ENCODE measurements at places on chromosomes 11 and 22. TPM values are rescaled to one million over a fixed set of nuclear protein-coding genes. Genes with fewer than 3 reads are reported as not detected.

GRCh38 chr22:19715188-19715930, 1.1 kb downstream of the SEPTIN5 start:
- DNase-seq = no peak

- DNase-seq = no peak
Observed at GRCh38 chr11:70059971-70060370, 18.1 kb upstream of the ANO1 start.

GRCh38 chr11:30210357-30210756, 20.5 kb upstream of the FSHB start:
- DNase-seq = no peak

- no peak for DNase-seq
Observed at GRCh38 chr11:23563591-23563990, 703.3 kb upstream of the CCDC179 start.

GRCh38 chr22:41226723-41227655, 13.7 kb downstream of the CHADL start:
- DNase-seq = no peak

GRCh38 chr11:8768625-8769333, 86.2 kb downstream of the RPL27A start:
- DNase-seq = peak; percentile 59

- no peak for DNase-seq
Observed at GRCh38 chr11:126405906-126406305, 50.4 kb downstream of the ST3GAL4 start.

DNA sequence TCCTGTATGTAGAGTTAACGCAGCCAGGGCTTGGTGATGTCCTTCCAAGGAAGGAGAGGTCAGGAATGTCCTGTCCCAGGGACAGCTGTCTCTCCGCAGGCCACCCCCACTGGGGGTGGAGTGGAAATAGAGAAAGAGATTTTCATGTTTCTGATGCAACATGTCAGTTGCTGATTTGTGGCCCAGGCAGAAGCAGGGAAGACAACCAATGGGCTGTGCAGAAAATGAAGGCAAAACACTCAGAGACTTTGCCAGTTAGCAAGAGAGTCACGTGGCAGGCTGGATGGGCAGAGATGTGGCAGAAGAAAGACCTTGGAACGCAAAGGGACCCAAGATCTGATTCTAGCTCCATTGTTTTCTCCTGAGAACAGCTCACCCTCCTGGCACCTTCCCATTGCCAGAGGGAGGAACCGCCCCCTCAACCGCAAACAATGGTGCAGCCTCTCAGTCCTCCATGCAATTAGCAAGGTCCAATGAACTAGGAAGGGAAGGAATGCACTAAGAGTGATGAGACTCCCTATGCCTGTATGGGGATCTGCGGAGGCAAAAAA, 71.0 kb downstream of the SYN3 start:
- no peak for DNase-seq

DNA sequence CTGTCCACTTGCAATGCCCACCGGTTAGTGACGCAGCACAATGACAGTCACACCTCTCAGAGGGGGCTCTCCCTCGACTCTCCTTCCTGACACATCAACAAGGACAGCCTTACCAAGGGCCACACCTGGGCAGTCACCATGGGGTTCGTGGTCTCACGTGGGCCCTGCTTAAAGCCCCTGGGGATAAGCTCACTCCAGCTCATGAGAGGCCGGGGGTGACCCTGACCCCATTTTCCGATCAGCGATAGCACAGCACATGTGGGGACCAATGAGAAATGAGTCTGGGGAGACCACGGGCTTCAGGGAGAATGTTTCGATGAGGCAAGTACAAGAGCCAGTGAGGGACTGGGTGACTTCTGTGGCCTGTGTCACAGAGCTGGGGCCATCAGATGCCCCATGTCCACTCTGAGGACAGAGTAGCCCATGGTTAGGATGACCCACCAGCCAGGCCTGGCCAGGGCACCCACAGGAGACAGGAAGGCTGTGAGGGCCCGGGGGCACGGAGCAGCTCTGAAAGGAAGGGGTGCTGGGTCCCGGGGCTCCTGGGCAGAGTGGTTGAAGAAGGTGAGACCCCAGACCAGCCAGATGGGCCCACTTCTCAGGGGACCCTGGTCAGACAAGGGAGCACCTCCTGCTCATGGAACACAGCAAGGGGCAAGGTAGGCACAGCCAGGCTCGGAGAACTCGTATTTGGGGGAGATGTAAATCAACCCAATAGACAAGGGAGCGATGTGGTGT, 128.8 kb downstream of the MED15 start:
- no peak for DNase-seq

DNA sequence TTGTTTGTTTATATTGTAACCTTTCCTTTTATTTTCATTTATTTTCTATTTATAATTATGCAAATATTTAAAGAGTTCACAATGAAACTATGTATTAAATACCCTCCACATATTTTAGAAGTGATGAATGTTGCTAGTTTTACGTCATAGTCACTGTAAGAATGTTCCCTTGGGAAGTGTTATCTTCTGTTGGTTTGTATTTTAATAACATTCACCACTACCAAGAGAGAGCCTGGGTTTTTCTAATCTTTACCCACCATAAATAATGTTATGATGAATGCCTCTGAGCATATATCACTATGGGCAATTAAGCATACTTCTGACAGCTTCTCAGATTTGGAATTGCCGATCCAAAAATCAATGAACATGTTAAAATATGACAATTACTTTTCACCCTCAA, 80.7 kb downstream of the GGT1 start:
- no peak for DNase-seq

- peak; percentile 92 for DNase-seq
Observed at GRCh38 chr11:122733318-122733717, 77.8 kb downstream of the UBASH3B start.

DNA sequence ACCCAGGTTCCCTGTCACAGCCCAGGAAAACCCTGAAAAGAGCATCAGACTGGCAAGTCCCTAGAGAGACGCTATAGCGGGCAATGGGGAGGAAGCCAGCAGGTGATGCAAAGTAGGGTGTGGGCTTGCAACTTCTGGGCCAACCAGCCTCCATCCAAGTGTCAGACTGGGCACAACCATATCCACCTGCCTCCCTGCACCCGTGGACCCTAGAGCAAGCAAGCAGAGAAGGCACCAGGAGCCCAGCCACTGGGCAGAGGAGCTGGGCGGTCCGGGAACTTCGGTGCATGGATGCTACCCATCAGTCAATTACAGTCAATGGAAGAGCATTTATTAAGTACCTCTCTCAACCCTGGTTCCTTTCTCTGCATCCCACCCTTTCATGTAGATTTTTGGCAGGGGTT, 2.8 kb downstream of the NECTIN1 start:
- no peak for DNase-seq

GRCh38 chr11:106202935-106203620, 125.6 kb downstream of the AASDHPPT start:
- no peak for DNase-seq

DNA sequence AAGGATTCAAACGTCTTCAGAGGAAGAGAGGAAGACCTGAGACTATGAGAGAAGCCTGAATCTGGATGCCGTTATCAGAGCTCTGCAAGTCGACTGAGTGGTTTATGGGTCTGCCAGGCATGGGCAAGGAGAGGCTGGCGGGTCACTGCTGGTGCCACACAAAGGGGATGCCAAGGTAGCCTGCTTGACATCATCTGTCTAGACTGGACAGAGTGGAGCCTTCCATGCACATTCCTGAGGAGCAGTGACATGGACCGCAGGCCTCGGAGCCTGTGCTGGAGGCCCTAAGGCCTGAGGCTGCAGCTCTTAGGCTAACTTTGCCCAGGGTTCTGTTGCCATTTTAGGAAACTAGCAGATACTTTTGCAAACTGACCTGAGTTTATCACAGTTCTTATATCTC, 127.4 kb downstream of the WT1 start:
- DNase-seq = no peak

DNA sequence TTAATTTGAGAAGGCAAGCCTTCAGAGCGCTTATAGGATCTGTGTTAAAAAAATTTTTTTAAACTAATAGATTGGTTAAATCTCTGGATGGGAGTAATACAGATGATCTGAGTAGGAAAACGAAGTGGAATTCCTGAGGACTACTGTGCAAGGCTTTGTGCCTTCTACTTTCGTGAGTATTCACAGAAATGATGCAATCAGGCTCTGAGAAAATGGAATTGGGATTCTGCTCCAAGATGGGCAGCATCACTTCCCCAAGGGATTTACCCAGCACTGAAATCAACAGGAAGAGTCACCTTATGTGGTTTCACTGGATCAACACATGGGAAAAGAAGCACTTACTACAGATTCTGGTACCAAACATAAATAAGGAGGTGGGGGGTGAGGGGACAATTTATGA, 12.5 kb downstream of the KMT5B start:
- DNase-seq = no peak

- no peak for DNase-seq
Observed at GRCh38 chr22:35367331-35367886, 13.5 kb upstream of the HMOX1 start.

GRCh38 chr11:86207413-86207812, 37.1 kb upstream of the EED start:
- DNase-seq = no peak

DNA sequence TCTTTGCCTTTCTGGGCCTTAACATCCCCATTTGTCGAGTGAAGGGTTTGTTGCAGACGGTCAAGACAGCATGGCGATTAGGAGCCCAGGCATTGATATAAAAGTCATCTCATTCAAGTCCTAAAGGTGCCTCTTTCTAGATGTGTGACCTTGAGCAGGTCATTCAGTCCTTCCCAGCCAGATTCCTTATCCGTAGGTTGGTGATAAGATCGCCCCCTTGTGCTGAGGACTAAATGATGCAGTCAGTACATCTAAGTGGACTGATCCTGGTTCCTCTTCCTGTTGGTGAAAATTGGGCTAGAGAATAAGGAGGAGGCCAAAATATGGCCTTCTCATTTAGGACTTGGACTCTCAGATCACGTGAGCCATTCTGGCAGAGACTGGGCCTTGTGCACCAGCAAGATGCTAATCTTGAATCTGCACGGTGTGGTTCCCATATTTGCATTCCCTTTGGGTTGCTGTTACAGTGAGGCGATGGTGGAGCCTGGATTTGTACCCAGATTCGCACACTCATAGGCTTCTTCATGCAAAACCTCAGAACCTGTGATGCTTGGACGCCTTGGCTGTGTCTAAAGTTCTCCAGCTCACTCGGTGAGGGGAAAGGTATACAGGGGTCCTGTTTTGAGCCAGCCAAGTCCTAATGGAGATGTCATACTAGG, 156.8 kb downstream of the MYO18B start:
- peak; percentile 6 for DNase-seq

DNA sequence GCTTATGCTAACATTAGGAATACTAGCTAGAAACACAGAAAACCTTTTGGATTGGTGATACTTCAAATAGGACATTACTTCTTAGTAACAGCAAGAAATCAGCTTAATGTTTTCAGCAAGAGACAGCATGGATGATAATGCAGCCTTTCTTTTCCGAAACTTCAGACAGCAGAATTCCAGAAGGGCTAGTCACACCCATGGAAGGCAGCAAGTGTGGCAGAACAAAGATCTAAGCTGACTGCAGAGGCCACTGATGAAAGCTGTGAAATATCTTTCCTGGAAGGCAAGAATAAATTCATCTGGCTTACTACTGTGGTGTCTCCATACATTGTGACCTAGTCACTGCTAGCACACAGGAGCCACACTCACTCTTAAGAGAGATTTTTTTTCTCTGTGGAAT, 100.3 kb downstream of the CCDC83 start:
- peak; percentile 17 for DNase-seq

GRCh38 chr11:33634291-33634834, 66.3 kb downstream of the C11orf91 start:
- no peak for DNase-seq

DNA sequence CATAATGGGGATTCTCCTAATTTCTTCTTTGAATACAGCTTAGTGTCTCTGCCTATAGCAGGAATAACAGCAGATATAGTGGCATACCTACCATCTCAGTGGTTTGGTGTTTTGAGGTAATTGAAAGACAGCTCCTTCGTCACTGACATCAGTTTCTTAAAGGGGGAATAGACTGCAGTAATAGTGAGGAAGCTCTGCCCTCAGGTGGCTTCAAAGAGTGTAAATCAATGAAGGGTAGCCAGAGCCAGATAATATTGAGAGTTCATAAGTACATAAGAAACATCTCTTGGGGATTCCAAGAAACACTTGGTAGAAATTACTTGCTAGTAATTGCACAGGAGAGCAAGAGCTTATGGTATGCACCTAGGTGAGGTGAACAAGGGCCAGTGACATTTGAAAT, 4.4 kb downstream of the OR6M1 start:
- DNase-seq = no peak

- DNase-seq = no peak
Observed at GRCh38 chr11:75500742-75501141, 25.0 kb downstream of the GDPD5 start.

DNA sequence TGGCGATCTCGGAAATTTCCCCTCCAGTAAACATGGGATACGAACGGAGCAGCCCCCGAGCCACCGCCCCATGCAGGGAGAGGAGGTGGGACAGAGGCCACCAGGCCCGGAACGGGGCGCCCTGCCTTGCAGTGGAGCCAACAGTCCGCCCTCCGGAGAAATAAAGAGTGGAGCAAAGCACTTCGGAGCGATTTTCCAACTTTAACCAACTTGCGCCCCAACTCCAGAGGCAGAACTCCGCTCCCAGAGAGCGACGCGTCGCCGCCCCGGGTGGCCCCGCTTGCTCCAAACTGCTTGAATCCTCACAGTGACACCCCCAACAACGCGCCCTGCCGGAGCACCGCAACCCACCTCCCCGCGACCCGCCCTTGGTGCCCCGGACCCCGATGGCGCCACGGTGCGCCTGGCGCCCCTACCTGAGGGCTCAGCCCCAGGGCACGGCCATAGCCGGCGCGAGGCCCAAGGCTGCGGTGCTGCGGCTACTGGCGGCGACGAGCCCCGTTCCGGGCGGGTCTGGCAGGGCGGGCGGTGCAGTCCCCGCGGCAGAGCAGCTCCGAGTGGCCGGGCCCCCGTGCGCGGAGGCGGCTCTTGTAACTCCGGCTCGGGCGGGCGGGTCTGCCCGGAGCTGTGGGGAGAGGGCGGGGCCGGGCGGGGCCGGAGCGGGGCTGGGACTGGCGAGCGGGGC, at the start of gene AHNAK:
Gene AHNAK (minus strand): TSS at position 563 of the 685 bp plus-strand sequence. CDS start 10,708 bp downstream, outside the sequence.
- peak; percentile 72 for DNase-seq

- DNase-seq = peak; percentile 95
Observed at GRCh38 chr11:123590296-123590912, 64.0 kb downstream of the SCN3B start.

GRCh38 chr11:9571071-9571762, 2.3 kb upstream of the WEE1 start:
- DNase-seq = no peak

DNA sequence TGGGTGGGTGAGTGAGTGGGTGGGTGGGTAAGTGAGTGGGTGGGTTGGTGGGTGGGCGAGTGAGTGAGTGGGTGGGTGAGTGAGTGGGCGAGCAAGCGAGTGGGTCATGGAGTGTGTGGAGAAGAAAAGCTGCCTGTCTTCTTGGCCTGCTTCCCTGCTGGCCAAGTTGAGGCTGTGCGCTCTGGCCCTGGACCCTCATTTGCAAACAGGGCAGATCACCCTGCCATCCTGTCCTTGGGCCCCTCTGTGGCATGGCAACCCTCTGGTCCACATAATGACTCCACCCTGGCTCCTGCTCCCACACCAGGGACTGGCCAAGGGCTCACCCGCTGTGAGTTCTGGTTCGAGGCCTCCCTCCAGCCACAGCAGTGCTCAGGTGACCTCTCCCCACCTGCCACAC, 35.1 kb downstream of the CAPN1 start:
- DNase-seq = no peak

- DNase-seq = no peak
Observed at GRCh38 chr11:108694846-108695245, 30.0 kb downstream of the DDX10 start.

The ANGPTL5 gene
- total RNA-seq = not detected

The OR4A16 gene
- not detected for total RNA-seq

The OR5T1 gene
- total RNA-seq = not detected

The CCDC73 gene
- total RNA-seq = not detected

The SERHL2 gene
- 3.8 TPM for total RNA-seq

The ZW10 gene
- 12.5 TPM for total RNA-seq

The H19 gene
- 20.0 TPM for total RNA-seq
